ENCODE measurements at places on chromosomes 4 and X.

GRCh38 chrX:135707880-135708279 is 5.6 kb upstream of the CT45A1 start:
- peak; percentile 26 for DNase-seq

- no peak for DNase-seq
Measured at GRCh38 chr4:30783751-30784150, 63.6 kb downstream of the PCDH7 start.

- DNase-seq, result no peak
Measured at GRCh38 chr4:106316773-106317409, 541 bp downstream of the AIMP1 start.

DNA sequence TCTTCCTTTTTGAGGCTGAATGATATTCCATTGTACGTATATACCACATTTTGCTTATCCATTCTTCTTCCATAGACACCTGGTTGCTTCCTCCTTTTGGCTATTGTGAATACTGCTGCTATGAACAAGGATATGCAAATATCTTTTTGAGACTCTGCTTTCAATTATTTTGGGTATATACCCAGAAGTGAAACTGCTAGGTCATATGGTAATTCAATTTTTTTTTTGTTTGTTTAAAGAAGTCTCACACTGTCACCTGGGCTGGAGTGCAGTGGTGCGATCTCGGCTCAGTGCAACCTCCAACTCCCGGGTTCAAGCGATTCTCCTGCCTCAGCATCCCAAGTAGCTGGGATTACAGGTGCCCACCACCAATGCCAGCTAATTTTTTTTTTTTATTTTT is 75.3 kb downstream of the METTL14 start:
- no peak for DNase-seq

DNA sequence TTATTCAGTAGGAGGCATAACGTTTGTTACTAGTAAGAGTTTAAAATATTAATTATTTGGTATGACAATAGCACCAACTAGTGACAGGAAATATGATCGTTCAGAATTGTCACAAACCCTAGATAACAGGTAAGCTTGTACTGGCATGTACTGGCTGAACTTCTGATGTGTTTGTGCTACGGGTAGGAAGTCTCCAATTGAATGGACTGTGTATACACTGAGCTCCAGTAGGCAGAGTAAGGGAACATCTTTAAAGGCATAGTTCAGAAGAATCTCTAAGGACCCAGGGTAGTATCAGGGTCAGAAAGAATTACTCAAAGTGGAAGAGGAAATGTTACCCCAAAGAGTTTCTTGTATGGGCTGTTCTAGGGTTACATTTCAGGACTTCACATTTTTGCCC is 230.4 kb downstream of the EDA2R start:
- DNase-seq, result no peak

- DNase-seq, result no peak
Measured at GRCh38 chr4:38091636-38092035, 131.4 kb downstream of the PTTG2 start.

- no peak for DNase-seq
Measured at GRCh38 chr4:17265653-17266052, 246.2 kb downstream of the QDPR start.

GRCh38 chr4:151486168-151486567 is 77.2 kb downstream of the FHIP1A start:
- DNase-seq, result no peak

DNA sequence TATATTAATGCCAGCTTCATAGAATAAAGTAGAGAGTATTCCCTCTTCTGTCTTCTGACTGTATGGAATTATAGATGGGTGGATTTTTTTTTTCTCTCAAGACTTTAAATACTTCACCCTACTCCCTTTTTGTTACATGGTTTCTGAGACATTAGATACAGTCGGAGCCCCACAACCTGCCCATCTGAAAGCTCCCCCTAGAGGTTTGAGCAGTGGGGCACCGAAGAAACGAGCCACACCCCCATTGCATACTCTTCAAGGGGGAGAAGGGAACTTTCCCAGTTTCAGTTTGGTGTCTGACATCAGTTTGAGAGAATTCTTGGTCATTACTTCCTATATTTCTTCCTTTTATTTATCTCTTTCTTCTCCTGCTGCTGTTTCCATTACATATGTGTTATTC is 437.6 kb upstream of the AGA start:
- no peak for DNase-seq

DNA sequence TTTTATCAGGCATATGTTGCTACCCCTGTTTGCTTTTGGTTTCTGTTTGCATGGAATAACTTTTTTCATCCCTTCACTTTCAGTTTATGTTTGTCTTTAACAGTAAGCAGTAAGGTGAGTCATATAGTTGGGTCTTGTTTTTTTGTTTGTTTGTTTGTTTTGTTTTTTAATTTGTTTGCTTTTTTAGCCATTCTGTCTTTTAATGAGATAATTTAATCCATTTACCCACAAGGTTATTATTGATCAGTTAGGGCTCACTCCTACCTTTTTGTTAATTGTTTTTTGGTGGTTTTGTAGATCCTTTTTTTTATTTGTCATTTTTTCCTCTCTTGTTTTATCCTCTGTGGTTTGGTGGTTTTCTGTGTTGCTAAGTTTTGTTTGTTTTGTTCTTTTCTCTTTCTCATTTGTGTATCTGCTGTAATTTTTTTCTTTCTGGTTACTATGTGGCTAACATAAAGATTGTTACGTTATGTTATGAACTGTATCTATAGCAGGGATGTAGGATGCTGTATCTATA is 379.5 kb upstream of the MAD2L1 start:
- DNase-seq, result no peak

- no peak for DNase-seq
Measured at GRCh38 chr4:182293691-182294255, 50.6 kb downstream of the TENM3 start.

DNA sequence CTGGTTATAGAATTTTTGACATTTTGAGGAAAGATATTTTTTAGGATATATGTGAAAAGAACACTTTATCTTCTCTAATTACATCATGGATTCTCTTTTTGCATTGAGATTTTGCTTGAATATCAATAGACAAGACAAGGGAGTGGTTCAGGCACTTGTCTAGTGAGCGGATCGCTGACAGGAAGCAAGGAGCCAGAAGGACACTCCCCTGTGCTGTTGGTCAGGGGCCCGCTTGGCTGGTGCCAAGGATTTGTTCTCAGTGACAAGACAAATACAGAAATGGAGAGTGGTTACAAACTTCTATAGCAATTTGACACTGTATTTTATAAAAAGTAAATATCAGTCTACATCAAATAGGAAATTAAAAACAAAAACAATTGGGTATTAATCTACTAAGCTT is 60.0 kb downstream of the SLC9B1 start:
- DNase-seq, result no peak

DNA sequence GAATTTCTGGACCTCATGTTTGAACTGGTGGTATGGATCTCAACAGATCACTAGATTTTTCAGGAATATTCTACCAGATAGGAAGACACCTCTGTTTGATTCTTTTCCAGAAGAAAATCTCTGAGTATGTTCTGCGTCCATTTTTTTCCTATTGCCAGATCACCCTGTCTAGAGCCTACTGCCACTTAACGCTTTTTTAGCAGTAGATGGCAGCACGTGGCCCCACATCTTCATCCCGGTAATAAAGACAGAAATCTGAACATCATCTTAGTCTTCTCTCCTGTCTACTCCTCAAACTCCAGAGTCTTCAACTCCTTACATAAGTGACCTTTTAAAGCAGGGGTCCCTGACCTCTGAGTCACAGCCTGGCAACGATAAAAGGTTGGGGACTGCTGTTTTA is 184.7 kb downstream of the TMA16 start:
- DNase-seq, result no peak

Measured in hematopoietic multipotent progenitor cell treated with erythropoietin and hydrocortisone succinate and interleukin-3 and kit ligand, for 17 days (in vitro differentiated cells).